ENCODE measurements at places on chromosomes 6 and 20.

- no peak for DNase-seq
Observed at GRCh38 chr20:13610184-13610583, 28.5 kb downstream of the TASP1 start.

DNA sequence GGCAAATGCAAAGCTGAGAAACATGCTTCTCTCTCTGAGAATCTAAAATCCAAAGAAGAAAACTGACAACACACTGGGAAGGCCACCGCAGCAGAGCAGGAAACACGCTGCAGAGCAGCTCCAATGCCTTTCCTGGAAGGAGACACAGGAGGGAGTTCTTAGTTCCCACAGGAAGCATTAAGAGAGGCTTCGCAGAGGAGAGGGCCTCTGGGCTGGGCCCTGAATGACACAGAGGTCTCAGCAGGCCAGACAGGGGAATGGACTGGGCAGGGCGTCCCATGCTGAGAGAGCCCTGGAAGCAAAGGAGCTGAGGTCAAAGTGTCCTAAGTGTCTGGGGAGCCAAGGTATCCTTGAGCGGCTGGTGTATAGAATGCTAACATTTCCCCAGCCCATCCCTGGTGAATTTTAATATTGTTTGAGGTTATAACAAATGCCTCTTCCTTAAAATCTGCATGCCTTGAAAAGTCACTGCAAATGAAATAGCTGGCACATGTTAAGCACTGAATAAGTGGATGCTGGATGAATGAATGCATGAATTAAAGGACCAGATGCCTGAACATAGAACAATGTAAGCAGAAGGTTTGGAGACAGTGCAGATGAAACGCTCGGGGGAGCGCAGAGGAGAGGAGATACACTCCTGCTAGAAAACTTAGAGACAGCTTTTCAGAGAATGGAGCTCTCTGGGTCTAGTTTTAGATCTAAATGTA, 110.0 kb upstream of the SYNDIG1 start:
- DNase-seq = no peak

DNA sequence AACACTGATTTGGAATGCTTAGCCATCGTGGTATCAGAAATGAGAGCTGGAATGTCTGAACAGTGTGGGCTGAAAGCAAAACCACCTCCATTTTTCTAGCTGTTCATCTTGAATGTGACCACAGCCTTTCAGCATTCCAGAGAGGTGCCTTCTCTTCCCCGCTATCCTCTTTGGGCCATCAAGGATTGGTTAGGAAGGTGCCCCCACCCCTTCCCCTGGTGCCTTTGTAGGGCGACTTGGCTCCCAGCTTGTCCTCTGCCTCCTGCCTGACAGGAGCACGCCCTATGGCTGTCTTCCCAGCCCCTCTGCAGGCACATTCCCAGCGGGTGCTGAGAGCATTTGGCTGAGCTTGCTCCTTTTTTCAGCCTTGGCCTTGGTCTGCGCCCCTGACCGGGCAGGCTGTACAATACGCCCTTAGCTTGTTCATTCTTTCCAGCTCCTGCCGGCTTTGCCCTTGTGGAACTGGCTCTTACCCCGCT, 97.5 kb downstream of the ARMC2 start:
- no peak for DNase-seq

DNA sequence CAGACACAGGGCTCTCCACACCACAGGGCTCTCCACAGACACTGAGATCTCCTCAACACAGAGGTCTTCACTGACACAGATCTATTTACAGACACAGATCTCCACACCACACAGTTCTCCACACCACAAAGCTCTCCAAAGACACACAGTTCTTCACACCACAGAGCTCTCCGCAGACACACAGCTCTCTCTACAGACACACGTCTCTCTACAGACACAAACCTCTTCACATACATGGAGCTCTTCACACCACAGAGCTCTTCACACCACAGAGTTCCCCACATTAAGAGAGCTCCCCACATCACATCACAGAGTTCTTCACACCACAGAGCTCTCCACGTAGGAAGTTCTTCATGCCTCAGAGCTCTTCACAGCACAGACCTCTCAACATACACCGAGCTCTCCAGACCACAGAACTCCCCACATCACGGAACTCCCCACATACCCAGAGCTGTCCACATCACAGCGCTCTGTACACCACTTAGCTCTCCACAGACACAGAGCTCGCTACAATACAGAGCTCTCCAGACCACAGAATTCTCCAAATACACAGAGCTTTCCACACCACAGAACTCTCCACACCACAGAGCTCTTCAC, 53.9 kb downstream of the ERMARD start:
- DNase-seq = no peak

- peak; percentile 52 for DNase-seq
Observed at GRCh38 chr6:110944681-110945151, 13.8 kb upstream of the GTF3C6 start.

DNA sequence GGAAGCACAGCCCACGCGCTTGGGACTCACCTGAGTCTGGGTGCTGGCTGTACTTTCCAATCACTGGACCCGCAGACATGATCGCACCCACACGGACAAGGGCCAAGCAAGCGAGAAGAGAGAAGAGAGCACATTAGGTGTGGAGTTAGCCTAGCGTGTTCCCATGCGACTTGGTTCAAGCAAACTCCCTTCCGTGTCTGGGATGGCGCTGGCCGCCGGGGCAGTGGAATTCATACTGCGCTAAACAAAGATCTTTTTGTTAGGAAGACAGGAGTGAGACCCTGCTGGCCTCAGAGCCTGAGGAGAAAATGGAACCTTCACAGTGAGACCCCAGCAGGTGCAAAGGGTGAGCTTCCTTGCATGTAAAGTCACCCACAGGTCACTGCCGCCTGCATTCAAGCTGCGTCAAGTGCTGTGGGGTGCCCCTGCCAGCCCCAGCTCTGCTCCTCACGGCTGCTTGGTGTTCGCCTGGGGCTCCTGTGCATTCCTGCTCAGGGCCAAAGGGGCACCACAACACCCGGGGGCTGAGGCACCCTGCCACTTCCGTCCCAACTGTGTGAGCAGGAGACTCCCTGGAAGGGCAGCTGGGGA, 26.4 kb downstream of the PSMG4 start:
- DNase-seq = no peak

Data from activated CD4-positive, alpha-beta T cell treated with anti-CD3 and anti-CD28 coated beads, Interleukin-2, amount 50 U/mL, for 48 hours (primary cell).